Activated T-helper 1 cell treated with anti-CD3 and anti-CD28 coated beads, Interleukin-2, amount 50 U/mL, for 16 hours (primary cell): ENCODE measurements at places on chromosomes 7 and 10.

DNA sequence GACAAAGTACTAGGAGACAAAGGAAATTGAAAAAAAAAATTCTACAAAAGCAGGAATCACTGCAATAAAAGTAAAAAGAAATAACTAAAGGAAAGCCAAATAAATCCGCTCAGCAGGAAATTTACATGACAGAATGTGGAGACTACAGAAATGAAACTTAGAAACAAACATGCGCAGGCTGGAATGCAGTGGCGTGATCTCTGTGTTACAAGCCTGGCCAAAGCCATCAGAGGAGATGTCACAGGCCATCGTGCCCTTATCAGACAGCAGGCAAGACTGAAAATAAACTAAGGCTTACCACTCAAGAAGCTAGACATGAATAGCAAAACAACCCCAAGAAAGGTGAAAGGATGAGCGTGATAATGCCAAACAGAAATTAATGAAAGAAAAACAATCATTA is 6.3 kb upstream of the CAMK2B start:
- no peak for DNase-seq

DNA sequence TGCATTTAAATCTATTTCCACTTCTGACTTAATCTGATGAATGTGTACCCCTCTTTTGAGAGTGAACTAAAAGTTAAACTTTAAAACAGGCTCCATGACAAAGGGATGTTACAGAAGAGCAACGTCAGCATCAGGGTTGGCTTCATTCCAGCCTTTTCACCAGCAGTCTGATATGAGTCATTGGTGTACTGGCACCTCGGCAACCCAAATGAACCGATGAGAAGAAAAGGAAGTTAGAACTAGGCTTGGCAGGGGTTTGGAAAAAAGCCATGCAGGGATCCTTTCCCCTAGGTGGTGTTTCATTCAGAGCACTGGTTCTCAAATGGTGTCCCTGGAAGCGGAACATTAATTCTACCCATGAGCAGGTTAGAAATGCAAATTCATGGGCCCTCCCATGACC is 53.6 kb downstream of the SEC61G start:
- no peak for DNase-seq

GRCh38 chr7:143394777-143395176 is 13.6 kb downstream of the ZYX start:
- DNase-seq = no peak

DNA sequence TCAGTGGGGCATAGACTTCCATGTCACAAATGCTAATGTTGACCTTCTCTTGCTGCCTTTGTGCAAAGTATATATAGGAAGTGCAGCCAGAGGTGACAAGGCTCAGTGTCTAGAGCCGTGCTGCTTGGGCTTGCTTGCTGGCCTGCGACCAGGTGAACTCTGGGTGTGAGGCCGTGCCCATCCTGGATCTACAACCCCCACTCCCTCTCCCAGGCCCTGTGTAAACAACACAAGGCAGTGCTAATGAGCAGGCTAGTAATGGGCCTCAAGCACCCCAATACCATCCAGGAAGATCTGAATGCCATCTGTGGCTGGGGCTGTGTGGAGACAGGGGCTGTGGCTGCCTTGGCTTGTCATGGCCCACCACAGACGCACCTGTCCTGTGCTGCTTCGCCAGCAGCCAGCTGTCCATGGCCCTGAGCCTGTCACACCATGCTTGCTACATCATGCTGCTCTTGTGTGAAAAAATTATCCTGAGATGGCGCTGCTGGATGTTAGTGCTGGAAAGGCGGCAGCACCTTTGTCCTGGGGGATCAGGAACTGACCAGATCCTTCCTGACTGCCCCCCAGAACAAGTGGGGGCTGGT is 107.6 kb upstream of the ZNF92 start:
- no peak for DNase-seq

- no peak for DNase-seq
Observed at GRCh38 chr10:88106366-88106765, 242.9 kb downstream of the PTEN start.

- no peak for DNase-seq
Observed at GRCh38 chr10:72082856-72083789, 5.2 kb downstream of the SPOCK2 start.

GRCh38 chr7:142280263-142280662 is 22.4 kb upstream of the PRSS58 start:
- DNase-seq = no peak

DNA sequence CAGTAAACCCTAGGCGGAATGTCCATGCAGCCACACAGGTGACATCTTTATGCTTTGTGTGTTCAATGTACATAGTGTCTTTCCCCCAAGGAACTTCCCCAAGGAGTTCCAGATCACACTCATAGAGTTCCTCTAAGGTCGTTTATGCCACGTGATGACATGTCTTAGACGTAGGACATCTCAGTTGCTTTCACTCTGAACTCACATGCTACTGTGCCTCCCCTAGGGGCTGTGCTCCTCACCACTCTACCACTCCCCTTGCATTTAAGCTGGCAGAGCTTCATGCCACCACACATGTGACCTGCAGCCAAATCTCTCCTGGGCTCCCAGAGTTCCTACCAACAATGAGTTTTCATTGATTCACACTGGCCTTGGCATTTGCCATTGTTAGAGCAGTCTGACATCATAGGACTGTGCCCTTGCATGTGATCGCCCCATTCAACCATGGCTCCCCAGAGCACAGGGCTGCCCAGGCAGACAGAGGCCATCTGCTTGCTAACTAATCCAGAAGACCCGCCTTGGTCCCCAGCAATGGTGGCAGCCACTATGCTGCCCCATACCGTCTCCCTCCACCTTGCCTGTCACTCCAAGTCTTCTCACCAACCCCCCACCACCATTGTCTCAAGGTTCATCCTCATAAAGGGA is 95.3 kb upstream of the MACROH2A2 start:
- no peak for DNase-seq

DNA sequence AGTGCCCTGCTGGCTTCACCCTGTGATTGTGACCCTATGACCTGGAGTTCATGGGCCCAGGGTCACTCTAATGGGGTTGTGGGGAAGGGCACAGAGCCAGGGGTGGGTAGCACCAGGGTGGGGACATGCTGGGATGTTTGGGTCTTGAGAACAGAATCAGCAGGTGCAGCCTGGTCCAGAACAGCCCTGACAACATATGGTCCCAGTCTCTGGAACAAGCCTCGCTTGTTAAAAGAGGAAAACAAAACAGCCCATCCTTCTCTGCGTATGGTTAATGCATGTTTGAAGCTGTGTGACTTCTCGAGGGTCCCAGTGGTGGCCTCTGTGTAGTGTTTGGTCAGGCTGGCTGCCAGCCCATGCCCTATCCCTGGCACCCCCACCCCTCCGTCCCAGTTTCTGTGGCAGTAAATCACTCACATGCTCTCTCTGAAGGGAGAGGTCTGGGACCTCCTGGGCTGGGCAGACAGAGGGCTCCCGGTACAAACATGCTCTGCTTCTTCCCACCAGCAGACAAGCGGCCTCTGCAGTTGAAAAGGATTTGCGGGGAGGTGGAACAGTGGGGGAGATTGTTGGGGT is 79.4 kb downstream of the FAM241B start:
- DNase-seq = no peak

DNA sequence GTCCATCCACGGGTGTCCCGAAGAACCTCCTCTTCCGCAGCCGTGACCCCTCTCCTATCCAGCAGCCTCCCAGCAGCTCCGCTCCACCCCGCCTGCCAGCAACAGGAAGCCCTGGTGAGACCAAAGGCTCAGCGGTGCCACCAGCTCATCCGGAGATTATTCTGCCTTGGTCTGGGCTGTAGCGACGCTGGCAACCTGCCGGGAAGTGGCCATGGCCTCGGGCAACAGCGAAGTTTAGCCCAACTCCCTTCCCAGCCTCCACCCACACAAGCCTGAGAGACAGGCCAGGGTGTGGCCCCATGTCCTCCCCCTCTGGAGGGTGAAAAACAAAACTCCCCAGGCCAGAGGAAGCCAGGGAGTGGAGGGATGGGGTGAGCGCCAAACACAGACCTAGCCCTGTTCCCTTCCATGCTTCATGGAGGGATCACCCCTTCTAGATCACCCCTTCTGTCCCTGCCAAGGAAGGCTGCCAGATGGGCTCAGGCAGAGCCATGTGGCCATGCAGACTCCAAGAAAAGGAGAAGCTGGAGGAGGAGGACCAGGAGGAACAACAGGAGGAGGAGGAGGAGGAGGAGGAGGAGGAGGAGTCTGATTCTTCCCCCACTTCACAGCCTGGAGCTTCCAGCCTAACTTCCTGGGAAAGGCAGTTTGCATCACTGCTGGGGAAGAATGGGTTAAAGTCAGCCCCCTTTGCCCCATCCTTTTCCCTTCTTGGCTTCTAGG is 918 bp downstream of the CALHM2 start:
- peak; percentile 30 for DNase-seq

- DNase-seq = no peak
Observed at GRCh38 chr10:12949248-12949647, 52.3 kb downstream of the CCDC3 start.

DNA sequence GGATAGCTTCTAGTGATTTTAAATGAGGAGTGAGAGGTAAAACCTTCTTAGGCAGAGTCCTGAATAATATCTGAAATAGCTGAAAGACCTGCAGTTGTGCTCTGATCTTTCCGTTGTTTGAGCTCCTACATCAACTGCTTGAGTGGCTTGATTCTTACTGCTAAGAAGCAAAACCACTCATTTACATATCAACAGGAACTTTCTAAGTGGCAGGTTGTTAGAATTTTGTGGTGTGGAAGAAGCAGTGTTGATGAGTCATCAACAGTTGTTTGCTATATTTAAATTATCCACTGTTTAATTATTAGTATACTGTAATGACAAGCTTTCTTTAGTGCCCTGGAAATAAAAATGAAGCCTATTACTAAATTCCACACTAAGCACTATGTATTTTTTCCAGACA is 689.5 kb downstream of the DNAJB9 start:
- DNase-seq = no peak

DNA sequence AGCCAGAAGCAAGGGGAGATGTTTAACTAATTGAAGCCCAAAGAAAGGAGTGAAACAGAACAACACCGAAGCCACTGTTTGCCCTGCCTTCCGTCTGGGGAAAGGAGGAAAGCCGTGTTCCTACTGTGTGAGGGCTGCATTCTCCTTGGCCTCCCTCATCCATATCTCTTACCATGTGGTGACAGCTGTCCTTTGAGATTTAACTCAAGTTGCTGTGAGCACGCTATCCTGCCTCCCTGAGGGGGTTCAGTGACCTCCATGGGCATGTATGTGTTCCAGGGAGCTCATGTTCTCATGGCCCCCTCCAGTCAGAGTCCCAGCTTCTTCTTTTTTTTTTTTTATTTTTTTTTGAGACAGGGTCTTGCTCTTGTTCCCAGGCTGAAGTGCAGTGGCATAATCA is 26.2 kb upstream of the CRHR2 start:
- DNase-seq = no peak

DNA sequence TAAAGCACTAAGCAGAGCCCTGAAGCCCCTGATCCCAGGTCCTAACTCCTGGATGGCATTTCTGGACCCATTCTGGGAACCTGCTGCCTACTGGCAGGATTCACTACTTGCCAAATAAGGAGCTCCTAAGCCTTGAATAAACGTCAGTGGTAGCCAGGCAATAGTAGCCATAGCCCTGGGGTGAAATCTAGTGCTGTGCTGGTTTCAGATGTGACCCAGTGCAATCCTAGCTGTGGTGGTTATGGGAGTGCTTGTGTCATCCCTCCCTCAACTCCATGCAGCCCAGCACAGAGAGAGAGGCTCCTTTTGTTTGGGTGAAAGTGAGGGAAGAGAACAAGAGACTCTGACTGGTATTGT is 43.7 kb downstream of the PCLO start:
- no peak for DNase-seq

DNA sequence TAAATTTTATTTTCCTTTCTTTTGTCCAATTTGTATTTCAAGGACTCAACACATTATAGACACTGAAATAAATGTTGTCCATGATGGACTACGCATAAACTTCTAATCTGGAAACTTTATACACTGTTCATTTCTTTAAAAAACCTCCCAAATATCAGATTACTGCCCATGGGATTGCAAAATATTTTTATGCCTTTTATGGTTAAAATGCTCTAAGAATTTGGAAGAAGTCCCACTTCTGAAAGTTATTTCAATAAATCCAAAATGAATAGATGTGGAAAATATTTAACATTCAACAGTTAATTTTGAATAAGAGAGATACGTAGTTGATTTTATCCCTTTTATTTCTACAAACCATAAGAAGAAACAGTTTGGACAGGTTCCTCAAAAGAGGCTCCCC is 46.1 kb downstream of the CABCOCO1 start:
- DNase-seq = no peak

DNA sequence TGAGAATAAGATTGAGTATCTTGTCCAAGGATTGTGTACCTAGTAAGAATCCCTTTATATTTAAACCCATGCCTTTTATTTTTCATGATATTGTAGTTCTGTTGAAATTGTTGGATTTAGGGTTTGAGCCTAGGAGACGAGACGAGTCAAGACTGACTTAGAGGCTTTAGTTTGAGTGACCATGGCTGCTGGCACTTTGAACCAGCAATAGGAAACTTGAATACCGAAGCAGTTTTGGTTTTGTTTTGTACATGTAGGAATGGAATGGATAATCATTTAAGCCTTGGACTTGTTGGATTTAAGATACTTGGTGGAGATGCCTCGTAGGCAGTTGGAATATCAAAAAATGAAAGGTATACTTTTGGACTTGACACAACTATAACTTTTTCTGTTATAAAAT is 229.0 kb downstream of the BICC1 start:
- DNase-seq = no peak

DNA sequence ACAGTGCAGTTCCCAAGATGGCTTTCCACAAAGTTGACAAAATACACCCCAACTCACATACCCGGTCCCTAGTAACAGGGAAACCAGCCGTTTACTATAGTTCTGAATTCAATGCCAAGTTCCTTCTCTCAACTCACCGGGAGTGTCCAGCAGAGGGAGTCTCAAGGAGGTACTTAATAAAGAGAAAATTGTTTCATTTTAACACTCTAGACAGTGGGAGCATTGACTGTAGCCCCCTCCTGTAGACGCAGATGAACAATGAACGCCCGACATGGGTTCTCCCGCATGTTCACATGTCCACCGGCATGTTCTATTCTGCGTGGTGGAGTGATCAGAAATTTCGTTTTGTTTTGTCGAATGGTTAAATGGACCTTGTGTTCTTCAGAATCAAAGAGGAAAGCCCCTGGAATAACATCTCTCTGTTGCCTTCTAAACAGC is 1.9 kb downstream of the HIPK2 start:
- DNase-seq = peak; percentile 20

- DNase-seq = no peak
Observed at GRCh38 chr7:20089431-20089830, 127.8 kb downstream of the MACC1 start.

DNA sequence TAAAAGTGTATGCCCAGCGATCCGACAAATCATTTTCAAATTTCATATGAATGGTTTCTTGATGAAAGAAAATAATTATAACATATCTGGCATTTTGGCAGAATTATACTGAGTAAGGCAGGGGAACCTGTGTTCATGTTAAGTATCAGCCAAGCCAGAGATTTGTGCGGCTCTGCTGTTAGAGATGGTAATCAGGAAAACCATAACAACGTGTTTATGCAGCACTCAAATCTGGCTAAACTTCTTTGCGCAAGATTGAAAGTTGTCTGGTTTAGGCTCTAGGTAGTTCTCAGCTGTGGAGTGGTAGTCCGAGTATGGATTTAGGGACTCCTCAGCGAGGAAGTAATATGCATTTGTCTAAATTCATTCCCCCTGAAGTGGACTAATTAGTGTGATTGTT is 8.9 kb upstream of the CTBP2 start:
- DNase-seq = no peak

GRCh38 chr7:151415375-151416105 is 5.7 kb upstream of the WDR86 start:
- no peak for DNase-seq
